ENCODE measurements at places on chromosomes 3 and 15.

- DNase-seq = no peak
These were observed 42.4 kb downstream of the GABPB1 start for GRCh38 chr15:50312636-50313035.

- DNase-seq = no peak
These were observed 328.0 kb upstream of the MDFIC2 start for GRCh38 chr3:70640481-70640880.

DNA sequence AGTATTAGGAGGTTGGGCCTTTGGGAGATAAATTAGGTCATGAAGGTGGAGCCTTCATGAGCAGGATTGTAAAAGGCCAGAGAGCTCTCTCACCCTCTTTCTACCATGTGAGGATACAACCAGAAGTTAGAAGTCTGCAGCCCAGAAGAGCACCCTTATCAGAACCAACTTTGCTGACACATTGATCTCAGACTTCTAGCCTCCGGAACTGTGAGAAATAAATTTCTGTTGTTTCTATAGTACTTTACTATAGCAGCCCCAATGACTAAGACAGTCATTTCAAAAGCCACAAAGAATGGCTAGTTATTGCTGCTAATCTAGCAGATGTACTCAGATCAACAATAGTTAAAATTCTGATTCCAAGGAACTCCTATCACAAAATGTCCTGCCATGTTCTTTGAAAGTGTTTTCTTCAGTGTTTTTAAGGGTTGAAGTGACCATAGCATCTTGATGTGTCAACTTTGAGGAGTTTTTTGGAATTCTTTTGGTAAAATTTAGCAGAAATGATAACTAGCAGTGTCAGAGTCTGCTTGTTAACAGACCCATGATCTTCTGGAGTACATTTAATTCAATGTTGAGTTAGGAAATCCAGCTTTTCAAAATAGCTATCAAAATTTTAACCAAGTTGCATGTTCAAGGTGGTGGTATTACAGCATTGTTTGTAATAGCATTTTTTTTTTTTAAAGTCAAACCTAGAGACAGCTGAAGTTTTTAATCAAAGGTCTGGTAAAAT, 10.3 kb downstream of the DZIP3 start:
- DNase-seq = no peak

DNA sequence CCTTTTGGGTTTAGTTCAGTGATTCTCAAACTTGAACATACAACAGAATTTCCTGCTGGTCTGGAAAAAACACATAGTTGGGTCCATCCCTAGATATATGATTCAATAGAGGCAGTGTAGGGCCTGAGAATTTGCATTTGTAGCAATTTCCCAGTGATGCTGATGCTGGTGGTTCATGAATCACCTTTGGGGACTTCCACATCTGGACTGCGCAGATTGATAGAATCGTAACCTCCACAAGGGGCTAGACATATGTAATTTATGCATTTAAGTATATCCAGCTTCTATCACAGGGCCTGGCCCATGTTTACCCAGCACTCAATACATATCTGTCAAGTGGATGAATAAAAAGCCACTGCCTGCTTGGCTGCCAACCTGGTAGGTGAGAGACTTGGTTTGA, 33.8 kb upstream of the SUCLG2 start:
- DNase-seq = no peak

DNA sequence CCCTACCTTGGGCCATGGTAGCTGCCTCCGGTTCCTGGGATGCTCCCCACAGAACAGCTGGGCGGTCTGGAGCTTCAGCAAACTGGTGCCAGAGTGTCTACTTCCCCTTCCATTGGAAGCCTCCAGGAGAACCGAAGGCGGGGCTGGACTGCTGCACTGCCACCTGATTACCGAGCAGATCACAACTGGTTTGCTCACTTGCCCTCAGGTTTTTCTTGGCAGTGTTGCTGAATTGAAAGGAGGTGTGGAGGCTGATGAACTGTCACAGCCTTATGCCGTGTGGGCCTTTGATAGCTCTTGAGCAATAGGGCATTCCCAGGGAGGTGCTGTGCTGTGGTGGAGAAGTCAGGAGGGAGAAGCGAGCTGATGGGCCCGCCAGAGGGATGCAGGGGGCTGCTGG, at the start of gene TGM5:
Gene TGM5 (minus strand): TSS at position 95 of the 400 bp plus-strand sequence. CDS start 79 bp downstream, at position 16.
- no peak for DNase-seq

DNA sequence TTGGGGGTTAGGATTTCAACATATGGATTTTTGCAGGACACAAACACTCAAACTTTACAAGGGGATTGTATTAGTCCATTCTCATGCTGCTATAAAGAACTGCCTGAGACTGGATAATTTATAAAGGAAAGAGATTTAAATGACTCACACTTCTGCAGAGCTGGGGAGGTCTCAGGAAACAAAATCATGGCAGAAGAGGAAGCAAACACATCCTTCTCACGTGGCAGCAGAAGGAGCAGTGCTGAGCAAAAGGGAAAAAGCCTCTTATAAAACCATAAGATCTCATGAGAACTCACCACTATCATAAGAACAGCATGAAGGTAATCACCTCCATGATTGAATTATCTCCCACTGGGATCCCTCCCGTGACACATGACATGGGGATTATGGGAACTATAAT, 1183.1 kb downstream of the ZPLD1 start:
- no peak for DNase-seq

- DNase-seq = no peak
These were observed 227.7 kb downstream of the ADAMTS17 start for GRCh38 chr15:100114100-100114499.

DNA sequence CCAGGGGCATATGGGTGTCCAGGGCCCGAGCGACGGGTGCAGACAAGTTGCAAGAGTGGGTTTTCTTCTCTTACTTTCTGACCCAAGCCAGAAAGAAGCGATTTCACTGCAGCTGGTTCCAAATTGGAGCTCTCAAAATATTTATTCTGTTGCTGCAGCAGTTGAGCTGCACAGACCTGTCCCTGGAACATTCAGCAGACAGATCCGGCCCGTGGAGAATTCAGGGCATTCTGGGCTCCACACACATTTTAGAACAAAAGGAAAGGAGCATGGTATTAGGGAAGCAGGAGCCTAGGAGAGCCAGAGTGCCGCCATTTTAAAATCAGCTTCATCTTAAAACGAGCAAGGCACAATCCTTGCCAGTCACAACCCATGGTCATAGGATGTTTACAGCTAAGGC, 135.3 kb upstream of the TPM1 start:
- DNase-seq = no peak

GRCh38 chr15:80480909-80481308, 76.7 kb downstream of the ARNT2 start:
- DNase-seq = no peak

GRCh38 chr3:194397757-194398312, 1.2 kb downstream of the GP5 start:
- DNase-seq = peak; percentile 68

GRCh38 chr3:60990442-60990730, 260.9 kb downstream of the FHIT start:
- no peak for DNase-seq

DNA sequence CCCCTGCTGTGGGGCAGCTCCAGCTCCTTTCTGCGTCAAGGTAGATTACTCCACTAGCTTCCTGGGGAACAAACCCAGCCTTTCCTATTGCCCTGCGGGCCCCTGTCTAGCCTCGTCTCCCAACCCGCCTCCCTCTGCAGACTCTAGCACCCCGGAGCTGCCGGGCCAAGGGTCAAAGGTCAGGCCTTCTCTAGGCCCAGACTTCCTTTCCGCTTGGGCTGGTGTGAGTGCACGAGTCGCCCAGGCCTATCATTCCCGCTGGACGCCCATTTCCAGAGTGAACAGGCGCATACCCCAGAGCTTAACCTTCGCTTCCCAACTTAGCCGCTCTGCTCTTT, 11.6 kb upstream of the ONECUT1 start:
- DNase-seq = no peak

All from activated naive CD4-positive, alpha-beta T cell treated with anti-CD3 and anti-CD28 coated beads, Interleukin-2, amount 10 ng/mL, durations not matched to agents 7 days and 5 days (primary cell).